ENCODE measurements at places on chromosomes 3 and 15.

GRCh38 chr3:187242435-187242834 is 45.1 kb downstream of the RTP1 start:
- DNase-seq = no peak

DNA sequence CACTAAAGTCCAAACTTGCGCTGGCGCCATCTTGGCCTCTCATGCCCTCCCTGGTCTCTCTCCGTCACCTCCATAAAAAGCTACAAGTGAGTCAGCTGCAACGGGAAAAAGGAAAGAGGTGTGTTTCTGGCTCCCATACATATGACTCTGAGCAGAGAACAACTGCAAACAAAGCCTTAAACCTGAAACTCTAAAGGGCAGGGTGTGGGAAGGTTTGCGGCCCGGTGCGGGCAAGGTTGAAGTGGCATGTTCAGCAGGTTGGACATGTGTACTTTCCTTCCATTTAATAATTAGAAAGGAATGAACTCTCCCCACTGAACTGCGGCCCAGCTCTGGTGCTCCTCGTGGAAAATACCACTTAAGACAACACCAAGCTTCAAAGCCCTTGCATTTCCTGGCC is 59.0 kb upstream of the PPARG start:
- DNase-seq = no peak

DNA sequence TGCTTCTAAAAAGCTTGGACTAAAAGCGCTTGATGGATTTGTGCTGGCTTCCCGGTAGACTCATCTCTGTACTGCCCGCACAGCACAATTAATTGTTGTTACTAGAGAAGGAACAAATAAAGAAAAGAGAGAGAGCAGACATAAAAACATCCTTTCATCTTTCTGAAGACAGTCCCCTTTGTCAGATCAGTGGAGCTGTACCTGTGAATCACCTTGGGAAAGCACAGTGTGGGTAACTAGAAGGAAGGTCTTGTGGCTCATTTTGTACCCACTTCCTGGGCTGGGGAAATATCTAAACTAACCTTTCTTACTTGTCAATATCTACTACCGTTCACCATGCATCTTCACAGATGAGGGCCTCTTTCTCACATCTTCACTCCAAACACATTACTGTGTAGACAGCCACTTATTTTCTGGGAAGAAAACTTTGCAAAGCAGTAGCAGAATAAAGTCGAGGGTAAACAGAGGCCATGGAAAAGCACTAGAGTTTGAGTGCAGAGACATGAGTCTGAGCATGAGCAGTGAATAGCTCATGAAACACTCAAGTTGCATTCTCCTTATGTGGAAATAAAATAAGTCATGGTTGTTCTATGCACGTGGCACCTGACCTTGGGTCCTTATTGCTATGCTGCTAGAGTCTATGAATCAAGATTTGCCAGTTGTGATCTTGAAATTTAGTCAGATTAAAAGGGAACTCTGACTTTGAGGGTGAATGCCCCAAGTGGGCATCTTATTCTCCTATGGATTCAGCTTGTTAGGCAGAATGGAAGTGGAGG is 169.3 kb downstream of the LPP start:
- no peak for DNase-seq

DNA sequence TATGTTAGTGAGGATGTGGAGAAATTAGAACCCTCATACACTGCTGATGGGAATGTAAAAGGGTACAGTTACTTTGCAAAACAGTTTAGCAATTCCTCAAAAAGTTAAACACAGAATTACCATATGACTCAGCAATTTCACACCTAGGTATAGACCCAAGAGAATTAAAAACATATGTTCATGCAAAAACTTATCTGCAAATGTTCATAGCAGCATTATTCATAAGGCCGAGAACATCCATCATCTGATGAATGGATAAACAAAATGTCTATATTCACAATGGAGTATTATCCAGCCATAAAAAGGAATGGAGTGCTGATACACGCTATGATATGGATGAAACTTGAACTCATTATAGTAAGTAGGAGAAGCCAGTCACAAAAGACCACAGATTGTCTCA is 10.3 kb downstream of the SEC13 start:
- DNase-seq = no peak

DNA sequence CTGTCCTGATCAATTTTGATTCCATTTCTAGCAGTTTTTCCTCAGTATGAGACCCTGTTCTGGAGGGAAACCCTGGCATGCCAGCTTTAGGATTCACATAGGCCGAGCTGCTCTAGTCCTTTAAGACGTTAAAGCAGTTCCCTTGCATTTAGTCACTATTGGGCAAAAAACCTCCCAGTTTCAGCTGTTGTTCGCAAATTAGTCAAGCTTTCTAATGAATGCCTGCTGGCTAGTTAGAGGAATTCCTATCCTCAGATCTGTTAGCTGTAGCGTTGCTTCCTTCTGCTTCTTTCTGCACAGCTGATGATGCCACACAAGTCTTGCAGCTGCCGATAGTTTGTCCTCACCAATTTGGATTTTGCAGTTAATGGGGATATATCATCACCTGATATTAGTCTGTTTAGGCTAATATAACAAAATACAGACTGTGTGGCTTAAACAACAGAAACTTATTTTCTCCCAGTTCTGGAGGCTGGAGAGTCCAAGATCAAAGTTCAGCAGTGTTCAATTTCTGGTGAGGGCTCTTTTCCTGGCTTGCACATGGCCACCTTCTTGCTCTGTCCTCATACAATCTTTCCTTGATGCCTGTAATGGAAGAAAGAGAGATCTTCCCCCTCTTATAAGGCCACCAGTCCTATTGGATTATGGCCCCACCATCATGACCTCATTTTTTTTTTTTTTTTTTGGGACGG is 7.5 kb upstream of the UBL7 start:
- DNase-seq = no peak

DNA sequence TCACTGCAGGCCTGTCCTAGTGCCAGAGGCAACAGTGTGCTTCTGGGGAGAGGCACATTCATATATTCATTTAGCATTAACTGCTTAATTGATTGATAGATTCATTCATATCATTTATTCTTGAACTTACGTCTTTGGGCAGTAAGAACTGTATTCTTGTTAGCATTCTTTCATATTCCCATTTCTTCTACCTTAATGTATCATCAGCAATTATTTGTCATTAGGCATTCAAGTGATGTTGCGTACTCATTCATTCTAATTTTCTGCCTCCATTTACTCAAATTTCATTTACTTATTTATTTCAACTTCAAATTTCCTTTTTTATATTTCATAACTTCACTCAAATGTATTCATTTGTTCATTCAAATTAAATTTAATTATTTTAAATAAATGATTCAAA is 31.5 kb upstream of the CCR4 start:
- no peak for DNase-seq

DNA sequence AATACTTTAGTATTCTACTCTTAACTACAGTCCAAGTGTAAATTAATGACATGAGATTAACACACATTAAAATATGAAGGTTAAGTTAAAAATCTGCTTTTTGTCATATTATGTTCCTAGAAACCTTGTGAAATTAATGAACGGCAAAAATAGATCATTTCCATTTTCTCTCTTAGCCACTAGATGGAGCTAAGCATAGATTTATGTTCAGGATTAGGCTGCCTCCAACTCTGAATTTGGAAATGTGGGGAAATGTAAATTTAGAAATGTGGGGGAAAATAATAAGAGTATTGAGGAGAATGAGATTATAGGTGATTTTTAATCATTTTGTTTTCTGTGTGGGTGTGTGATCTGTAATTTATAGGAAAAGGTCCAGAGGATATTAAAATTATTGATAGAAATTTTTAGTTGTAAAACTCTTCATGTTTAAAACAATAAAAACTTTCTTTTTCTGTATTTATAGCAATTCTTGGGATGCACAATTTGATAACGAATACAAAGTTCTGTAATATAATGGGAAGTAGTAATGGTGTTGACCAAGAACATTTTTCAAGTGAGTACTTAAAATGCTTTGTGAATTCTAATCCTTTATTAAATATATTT is 59.2 kb downstream of the TMOD3 start:
- peak; percentile 37 for DNase-seq

- peak; percentile 82 for DNase-seq
Measured at GRCh38 chr3:130746246-130747039, at the start of gene PIK3R4. TSS of gene PIK3R4 (minus strand) at chr3:130746829. CDS start at chr3:130745218, 1,611 bp downstream.

GRCh38 chr15:73856458-73857192 is 16.7 kb upstream of the TBC1D21 start:
- no peak for DNase-seq

- no peak for DNase-seq
Measured at GRCh38 chr3:186532598-186533072, 11.5 kb downstream of the CRYGS start.

DNA sequence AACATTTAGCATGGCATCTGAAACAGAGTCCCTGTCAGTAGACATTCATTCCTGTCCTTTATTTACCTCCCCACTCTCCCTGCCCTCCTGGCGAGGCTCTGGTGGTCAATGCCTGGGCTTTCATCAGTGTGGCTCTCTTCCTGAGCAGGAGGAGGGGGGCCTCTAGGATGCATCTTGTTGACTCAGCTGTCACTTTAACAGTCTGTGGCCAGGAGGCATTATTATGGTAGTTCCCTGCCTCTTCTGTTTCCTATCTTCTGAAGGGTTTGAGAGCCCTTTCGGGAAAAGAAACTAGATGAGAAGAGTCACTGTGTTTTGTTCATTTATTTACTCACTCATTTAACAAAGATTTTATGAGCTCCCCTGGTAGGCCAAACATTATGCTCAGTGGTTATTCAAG is 2.4 kb upstream of the PPP1R14D start:
- no peak for DNase-seq

DNA sequence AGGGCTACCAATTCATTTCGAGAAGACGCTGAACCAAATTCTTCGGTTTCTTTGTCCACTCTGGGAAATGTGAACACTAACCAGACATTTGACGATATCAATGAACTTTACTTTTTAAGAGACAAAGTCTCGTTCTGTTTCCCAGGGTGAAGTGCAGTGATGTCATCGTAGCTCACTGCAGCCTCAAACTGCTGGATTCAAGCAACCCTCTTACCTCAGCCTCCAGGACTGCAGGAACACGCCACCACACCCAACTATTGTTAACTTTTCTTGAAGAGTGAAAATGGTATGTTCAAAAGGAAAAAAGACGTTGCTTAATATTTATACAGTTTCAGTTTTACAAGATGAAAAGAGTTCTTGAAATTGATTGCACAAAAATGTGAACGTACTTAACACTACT is 30.6 kb downstream of the MB21D2 start:
- DNase-seq = no peak

- no peak for DNase-seq
Measured at GRCh38 chr15:63069616-63070090, 27.1 kb downstream of the TPM1 start.

GRCh38 chr3:58333206-58334012 is 717 bp downstream of the PXK start:
- no peak for DNase-seq

DNA sequence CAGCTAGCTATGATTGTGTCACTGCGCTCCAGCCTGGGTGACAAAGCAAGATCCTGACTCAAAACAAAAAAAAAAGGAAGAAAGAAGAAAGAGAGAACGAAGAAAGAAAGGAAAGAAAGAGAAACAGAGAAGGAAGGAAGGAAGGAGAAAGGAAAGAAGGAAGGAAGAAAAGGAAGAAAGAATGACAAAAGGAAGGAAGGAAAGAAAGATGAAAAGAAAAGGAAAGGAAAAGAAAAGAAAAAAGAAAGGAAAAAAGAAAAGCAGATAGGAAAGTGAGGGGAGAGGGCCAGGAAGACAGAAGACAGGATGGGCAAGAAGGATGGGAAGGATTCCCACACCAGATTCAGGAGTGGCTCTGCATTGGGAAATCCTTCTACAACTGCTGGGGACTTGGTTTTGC is 44.9 kb downstream of the GOLGA6L2 start:
- DNase-seq = no peak

DNA sequence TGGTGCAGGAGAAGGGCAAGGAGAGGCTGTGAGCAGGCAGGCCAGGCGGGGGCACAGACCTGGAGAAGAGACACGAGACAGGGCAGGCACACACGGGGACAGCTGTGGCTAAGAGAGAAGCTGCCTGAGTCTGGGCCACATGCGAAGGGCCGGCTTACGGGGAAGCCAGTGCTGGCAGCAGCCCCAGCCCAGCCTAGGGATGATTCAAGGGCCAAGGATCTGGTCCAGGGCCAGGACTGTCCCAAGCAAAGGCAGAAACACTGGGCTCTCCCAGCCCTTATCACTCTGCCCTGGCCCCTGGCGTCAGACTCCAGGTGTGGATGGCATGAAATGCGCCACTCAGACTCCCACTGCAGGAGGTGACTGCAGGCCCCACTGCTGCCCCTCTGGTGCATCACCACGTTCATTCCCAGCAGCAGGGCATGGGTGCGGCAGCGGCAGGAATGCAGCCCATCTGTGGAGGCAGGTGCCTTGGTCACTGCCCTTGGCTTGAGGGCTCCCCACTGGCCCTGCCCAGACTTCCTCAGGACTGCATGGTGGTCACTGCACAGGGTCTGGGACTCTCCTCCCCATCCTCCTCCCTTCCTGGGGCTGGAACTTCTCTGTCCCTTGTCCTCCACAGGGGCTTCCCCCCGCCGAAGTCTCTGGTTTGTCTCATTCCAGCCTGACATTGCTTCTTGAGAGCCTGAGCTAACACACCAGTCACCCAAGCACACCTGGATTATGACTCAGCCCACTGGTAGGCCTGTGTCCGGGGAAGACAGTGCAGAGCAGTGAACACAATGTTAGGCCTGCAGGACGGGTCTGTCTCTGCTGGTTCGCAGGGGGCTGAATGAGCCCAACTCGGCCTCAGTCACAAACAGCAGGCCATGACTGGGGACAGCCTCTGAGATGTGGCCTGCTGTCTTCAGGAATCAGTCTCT is 69.3 kb downstream of the TBC1D2B start:
- no peak for DNase-seq

DNA sequence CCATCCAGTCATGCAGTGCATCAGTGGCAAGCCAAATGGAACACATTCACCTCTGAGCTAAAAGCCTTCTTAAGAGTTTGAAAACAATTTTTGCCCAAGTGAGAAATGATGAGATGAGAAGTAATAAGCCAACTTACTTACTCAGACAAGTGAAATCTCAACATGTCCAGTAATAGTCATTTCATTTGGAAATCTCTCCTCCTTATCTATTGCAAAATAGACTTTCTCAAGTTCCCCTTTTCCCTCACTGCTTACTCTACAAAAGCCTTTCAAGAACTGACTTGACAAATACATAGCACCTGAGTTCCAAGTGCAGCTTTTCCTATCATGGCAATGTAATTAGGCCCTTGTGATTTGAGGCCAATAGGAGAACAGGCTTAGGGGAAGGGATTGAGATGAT is 282.3 kb downstream of the SLC9A9 start:
- no peak for DNase-seq

DNA sequence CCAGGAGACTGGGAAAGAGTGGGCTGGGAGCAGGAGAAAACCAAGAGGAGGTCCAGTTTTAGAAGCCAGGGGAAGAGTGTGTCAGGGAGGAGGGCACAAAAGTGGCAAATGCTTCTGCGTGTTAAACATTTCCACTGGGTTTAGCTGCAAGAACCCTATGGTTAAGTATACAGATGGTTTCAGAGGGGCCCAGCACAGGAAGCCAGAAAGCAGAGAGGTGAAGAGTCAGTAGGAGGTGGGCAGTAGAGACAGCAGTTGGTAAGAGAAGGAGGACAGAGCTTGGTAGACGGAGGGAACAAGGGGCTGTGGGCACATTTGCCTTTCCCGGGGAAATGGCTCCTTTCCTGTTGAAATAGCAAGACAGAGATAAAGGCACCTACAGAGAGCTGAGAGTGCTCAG is 133.8 kb downstream of the EPHB1 start:
- no peak for DNase-seq

GRCh38 chr3:176296066-176296597 is 901.1 kb downstream of the TBL1XR1 start:
- no peak for DNase-seq

- no peak for DNase-seq
Measured at GRCh38 chr3:143832433-143832832, 15.8 kb downstream of the SLC9A9 start.
